ENCODE measurements at places on chromosomes 13 and 19. TPM values are rescaled to one million over a fixed set of nuclear protein-coding genes. Genes with fewer than 3 reads are reported as not detected.

The HPN gene
- not detected for total RNA-seq

The CARD8 gene
- total RNA-seq: 25.0 TPM

The PSG2 gene
- total RNA-seq: 0.65 TPM

The SIGLEC11 gene
- not detected for total RNA-seq

The CEBPA gene
- 0.97 TPM for total RNA-seq

The ZNF850 gene
- total RNA-seq: 1.3 TPM

The DENND1C gene
- total RNA-seq: not detected

The MIDN gene
- total RNA-seq: 32.1 TPM

The EIF3K gene
- 398 TPM for total RNA-seq

The RNF17 gene
- not detected for total RNA-seq

The KASH5 gene
- not detected for total RNA-seq
